ENCODE measurements at places on chromosomes 2 and 18.

- DNase-seq, result peak; percentile 49
Observed at GRCh38 chr2:98753801-98754200, 22.9 kb upstream of the MGAT4A start.

DNA sequence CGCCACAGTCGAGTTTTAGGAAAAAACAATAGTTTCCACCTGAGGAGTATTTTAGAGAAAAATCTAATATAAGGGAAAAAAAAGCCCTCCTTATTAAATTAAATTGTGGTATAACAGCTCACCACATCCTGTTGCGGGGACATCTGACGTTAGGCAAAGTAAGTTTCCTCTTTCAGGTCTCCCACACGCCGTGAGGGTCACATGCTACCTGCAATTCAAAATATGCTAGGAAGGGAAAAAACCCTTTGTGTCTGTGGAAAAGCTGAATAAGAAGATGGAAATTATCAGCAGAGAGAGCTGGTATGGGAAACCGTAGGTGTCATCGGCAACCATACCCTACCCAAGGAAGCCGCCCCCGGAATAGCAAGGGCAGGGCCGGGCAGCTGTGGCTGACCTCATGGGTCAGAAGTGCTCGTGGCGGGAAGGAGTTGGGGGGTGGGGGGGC is 128.0 kb downstream of the NFATC1 start:
- no peak for DNase-seq

DNA sequence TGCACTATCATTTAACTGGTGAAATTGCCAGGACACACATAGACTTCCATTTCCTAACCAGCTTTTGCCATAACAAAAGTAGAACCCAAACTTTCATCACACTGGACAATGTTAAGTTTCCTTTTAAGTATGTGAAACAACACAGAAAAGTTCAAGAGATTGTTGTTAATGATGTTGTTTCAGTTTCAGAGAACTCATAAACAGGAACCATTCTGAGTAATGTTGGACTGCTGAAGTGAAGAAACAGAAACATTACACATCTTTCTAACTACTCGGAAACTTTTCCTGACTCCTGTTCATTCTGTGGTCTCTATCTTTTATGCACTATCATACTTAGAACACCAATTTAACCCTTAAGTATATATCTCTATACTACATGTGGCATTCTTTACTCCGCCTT is 179.2 kb downstream of the RIT2 start:
- no peak for DNase-seq

DNA sequence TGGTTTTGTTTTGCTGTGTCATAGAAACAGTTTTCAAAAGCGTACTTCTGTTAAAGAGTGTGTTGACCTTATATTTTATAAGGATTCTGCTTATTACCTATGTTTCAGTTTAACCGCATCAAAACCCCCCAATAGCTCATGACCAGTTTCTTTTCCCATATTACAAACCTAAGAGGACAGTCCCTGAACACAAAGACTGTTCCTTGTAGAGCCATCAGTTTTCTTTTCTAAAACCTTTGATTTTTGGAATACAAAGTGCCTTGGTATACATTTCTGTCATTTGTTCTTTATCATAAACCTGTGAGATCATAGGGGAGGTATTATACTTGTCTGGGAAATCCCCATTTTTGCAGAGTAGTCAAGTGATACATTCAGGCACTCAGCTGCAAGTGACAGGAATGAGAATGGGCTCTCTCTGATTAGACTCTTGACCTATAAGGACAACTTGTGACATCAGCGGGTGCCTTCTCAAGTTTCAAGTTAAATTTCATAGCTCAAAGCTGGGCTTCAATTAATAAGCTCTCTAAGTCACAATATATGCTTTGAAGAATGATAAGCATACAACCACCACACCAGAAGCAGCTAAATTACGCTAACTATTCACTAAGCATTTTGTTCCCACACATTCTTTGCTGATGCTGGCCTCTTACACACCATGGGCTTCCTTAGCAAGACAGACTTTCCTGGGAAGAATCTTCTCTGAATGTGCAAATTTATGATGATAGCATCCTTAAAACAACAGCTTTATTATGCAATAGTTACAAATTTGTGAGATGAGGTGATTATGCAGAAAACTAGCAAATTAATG is 97.5 kb upstream of the CD302 start:
- no peak for DNase-seq

GRCh38 chr2:64504774-64505720 is 19.1 kb upstream of the AFTPH start:
- DNase-seq, result peak; percentile 57

GRCh38 chr2:195709901-195710806 is 53.1 kb downstream of the SLC39A10 start:
- no peak for DNase-seq

GRCh38 chr2:65620026-65620425 is 187.6 kb upstream of the SPRED2 start:
- DNase-seq, result no peak

GRCh38 chr2:3578987-3579386 is 3.9 kb downstream of the RPS7 start:
- no peak for DNase-seq

DNA sequence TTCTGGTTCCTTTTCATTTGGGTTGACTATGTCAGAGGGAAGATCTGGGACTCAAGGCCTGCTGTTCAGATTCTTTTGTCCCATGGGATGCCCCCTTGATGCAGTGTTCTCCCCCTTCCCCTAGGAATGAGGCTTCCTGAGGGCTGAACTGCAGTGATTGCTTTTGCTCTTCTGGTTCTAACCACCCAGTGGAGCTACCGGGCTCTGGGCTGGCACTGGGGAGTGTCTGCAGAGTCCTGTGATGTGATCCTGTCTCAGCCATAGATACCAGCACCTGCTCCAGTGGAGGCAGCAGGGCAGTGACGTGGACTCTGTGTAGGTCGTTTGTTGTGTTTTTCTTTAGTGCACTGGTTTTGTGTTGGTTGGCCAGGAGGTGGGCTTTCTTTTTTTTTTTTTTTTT is 32.1 kb upstream of the RHOB start:
- DNase-seq, result no peak

DNA sequence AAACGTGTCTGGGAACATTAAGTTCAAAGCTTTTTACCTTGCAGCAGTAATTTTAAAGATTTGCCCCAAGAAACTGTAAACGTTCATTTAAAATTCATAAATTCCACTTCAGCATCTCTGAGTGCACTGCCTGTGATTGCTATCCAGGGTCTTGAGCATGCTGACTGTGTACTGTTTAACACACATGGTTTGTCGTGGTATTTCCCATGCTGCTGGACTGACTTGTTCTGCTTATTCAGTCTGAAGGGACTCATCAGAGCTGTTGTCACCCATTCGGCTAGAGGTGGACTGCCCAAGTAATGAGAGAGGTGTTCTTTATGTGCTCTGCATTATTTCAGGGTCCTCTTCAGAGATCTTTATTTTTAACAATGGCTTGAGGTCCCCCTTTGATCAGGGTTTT is 53.1 kb downstream of the RHBDD1 start:
- no peak for DNase-seq

- no peak for DNase-seq
Observed at GRCh38 chr2:217151509-217152206, 291.8 kb upstream of the TNP1 start.

DNA sequence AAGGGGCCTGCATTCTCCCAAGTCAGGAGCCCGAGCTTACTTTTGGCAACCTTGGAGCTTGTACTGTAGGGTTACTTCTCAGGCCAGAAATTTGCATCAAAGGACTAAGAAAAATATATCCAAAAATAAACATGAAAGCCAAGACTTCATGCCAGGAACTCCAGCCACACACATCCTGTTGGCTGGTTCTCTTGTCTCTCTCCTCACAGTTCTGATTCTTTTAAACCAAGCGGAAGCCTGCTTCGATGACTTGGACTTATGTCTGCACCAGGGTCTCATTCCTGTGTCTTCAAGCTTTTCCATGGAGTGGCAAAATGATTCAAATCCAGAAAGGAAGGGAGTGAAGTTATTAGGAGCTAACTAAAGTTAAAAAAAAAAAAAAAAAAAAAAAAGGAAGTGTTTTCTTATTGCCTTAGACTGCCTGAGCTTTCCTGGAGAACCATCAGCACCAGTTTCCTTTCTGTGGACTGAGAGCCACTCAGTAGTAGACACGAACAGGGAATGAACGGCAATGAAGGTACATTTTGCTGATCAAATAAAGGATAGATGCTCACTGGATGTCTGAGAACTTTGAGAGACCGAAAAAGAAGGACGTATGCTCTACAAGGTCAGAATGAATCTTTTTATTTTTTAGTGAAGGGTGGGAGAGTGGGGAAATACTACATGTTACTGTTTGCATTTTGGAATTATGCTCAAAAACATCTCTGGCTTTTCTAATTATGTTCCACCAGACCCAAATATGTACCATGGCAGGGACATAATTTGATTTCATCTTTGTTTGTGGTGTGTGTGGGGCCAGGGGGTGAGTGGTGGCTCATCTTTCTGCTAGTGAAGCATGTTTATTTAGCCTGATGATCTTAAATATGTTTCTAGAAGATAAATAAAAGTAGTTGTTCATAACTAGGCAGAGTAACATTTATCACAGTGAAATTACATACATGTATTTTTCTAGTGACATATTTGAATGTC is 86.0 kb downstream of the RAPGEF4 start:
- no peak for DNase-seq

DNA sequence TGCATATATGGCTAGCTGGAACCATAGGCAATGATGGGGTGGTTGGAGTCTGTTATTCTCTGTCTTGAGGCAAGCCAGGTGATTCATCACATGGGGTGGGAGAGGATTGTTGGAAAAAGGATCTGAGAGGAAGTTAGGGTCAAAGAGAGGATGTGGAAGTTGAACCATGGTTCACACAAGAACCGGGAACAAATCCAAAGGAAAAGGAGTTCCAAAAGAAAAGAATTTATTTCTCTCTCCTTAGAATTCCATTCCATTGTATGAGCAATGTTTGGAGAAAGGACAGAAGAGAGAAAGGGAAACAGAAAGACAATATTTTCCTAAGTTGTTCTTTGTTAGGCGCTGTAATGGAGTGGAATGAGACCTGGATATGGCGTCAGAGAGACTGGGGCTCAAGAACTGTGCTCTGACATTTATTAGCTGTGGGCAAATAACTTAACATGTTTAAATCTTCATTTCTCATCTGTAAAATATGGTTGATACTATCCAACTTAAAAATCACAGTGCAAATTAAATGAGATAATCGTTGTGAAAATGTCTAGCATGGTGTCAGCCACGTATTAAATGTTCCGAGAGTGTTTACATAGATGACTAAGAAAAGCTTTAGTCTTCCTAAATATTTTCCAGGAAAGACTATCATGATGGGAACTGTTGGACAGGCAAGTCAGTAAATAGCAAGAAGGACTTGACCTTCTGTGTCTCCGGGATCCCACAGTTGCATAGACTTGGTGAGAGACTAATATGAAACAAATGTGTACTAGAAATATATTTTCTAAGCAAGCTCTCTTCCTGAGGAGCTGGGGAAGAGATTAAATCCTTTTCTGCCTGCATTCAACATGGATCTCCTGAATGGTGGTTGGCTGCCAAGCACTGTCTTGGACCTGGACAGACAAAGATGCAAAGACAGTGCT is 71.4 kb downstream of the TRIB2 start:
- no peak for DNase-seq

DNA sequence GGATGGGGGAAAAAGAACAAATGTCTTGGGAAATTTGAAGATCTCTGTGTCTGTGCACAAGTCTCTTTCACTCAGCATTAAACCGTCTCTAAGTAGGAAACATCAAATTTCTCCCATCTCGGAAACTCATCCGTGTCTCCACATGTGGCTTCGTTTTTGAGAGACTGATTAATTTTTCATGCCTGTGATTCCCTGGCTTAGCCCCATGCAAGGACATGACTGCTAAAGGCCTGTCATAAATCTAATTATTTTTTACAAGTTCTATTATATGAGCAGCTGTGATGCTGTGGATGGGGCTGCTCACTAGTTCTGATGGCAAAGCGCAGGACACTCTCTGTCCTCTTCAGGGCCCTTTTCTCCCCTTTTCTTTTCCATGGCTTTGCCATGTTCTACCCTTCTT is 129.1 kb downstream of the RGPD3 start:
- DNase-seq, result no peak

DNA sequence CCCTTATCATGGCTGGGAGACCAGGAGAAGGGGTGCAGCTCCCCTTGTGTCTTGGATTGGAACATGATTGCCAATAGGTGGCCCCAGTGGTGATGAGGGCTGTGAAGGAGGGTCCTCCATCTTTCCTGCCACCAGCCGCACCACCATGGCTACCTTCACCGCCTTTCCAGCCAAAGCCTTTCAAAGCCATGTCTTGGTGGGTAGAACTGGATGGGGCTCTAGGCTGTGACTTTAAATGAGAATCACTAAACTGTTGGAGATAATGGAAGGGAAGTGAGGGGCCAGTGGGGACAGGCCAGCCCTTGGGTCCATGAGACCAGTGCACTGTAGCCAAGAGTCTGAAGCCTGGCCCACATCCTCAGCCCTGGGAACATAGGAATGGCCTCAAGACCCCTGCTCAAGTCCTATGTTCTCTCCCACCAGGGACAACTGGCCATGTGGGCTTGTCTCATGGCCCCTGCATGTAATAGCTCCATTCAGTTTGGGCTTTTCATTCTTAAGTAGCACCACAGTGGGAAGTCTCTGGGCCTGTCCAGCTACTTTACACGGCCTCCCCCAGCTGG is 345.7 kb downstream of the DYSF start:
- DNase-seq, result no peak

GRCh38 chr2:203675086-203675485 is 31.4 kb upstream of the CD28 start:
- DNase-seq, result no peak

DNA sequence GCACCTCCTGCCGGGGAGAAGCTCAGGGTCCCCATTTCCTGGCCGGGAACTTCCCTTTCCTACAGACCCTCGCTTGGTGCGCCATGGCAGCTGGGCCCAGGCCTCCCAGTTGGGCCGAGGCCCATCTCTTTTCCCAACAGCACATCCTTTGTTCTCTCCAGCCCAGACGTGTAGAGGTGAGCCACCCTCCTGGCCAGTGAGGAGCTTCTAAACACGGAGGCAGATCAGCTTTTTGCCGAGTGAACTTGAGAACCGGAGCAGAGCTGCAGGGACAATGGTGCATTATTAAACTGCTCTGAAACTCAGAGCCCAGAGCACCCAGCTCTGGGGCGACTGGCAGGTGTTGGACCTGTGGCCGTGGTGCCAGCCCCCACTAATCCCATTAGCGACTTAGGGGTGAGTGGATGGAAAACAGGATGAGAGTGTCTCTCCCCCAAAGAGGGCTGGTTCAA is 25.4 kb downstream of the SH3BP4 start:
- no peak for DNase-seq

DNA sequence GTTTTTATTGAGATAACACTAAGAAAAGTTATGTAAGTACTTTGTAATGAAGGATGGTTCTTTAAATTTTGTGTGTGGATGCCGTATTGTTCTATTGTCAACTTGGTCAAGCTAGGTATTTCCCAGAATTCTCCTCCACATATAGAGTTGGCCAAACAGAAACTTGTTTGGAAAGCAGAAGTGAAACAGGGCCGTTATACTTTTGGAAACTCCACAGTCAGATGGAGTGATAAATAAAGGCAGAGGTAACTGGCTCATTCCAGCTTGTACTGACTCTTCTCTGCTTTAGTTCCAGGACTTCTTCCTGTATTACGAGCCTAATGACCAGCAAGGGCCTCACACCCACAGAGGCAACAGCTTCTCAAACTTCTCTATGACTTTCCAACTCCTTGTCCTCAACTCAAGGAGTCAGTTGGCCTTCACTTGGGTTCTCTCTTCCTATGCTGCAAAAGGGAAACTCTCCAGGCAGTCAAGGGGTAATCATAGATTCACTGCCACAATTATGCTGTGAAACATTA is 16.4 kb upstream of the STARD7 start:
- DNase-seq, result peak; percentile 87
